Posterior cingulate gyrus (tissue), 11 donors: ENCODE measurements at places on chromosomes 2 and 18.

GRCh38 chr18:35827275-35827902 lies 145.1 kb upstream of the RMP24 start:
- DNase-seq, result no peak

- no peak for DNase-seq
Measured at GRCh38 chr18:9260388-9261380, 73.9 kb upstream of the TWSG1 start.

GRCh38 chr2:165870346-165870745 lies 76.3 kb upstream of the GALNT3 start:
- no peak for DNase-seq

DNA sequence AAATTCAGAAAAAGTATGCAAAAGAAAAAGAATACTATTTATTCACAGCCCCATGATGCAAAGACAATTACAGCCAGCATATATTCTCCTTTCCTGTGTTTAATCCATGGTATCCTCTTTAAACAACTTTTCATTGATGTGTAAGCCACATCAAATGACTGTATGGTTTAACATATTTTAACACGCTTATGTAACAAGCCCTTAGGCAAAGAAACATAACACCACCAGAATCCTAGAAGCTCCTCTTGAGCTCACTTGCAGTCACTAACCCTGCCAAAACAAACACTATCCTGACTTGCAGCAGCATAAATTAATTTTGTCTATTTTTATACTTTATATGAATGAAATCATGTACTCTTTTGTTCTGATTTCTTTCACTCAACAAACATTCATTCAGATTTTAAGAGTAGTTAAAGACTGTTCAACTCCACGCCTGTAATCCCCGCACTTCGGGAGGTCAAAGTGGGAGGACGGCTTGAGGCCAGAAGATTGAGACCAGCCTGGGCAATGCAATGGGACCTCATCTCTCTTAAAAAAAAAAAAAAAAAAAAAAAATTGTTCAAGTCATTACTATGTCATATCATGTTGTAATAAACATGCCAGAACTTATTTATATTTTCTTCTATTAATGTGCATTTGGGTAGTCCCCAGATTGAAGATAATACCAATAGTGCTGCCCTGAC lies 226.3 kb downstream of the NBAS start:
- DNase-seq, result no peak

DNA sequence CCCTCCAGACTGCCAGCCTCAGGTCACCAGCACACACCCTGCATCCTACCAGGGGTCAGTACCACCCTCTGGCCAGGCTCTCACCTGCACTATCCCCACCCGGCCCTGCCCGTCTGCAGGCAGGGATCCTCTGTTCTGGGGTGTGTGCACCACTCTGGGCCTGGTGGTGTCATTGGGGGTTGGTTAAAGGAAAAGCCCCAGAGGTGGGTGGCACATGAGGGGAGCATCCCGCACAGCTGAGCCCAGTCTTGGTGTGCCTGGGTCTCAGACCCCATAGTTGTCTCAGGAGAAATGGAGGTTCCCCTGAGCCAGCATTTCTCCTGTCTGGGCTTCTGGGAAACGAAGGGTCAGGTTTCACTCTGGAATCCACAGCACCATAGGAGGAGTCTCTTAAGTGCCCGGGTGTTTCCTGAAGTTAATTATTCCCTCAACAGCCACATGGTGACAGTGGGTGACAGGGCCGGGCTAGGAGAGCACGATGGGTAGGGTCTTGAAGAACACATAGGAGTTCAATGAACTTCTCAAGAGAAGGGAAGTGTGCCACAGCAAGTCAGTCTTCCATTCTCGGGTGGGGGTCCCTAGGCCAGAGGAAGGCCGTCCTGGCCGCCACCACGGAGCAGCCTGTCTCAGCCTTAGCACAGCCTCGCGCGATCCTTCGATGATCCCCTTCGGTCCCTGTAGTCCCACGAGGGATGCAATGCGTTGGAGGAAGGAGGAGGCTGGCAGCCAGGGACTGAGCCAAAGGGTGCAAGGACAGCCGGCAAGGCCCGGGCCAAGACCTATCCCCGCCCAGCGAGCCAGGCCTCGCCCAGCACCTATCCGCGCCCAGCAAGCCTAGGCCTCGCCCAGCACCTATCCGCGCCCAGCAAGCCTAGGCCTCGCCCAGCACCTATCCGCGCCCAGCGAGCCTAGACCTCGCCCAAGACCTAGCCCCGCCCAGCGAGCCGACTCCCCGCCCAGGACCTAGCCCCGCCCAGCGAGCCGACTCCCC lies 1.1 kb upstream of the FARP2 start:
- DNase-seq, result peak; percentile 65

- no peak for DNase-seq
Measured at GRCh38 chr2:32824070-32824809, 122.5 kb upstream of the LTBP1 start.

GRCh38 chr18:3688690-3689089 lies 238.7 kb downstream of the TGIF1 start:
- no peak for DNase-seq

- DNase-seq, result no peak
Measured at GRCh38 chr2:1795261-1796231, 51.2 kb upstream of the PXDN start.
